ENCODE measurements at places on chromosomes 11 and 22.
A peak's percentile ranks its signal among the peaks of the same experiment; 100 is the strongest.

DNA sequence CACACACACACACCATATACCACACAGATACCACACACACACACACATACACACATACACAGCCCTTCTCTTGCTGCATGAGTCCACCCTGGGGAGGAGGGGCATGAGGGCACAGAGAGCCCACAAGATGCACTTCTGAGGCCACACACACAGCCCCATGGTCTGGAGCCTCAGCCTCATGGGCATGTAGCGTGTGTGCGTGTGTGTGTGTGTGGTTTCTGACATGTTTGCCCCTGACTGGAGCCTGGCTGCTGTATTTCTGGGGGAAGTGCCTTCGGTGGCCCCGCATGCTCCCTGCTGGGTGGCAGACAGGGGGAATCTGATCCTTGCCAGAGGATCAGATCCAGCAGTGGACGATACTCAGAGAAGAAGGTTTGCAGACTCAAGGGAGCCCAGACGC, 97.0 kb upstream of the PRR5 start:
- DNase-seq: no peak

DNA sequence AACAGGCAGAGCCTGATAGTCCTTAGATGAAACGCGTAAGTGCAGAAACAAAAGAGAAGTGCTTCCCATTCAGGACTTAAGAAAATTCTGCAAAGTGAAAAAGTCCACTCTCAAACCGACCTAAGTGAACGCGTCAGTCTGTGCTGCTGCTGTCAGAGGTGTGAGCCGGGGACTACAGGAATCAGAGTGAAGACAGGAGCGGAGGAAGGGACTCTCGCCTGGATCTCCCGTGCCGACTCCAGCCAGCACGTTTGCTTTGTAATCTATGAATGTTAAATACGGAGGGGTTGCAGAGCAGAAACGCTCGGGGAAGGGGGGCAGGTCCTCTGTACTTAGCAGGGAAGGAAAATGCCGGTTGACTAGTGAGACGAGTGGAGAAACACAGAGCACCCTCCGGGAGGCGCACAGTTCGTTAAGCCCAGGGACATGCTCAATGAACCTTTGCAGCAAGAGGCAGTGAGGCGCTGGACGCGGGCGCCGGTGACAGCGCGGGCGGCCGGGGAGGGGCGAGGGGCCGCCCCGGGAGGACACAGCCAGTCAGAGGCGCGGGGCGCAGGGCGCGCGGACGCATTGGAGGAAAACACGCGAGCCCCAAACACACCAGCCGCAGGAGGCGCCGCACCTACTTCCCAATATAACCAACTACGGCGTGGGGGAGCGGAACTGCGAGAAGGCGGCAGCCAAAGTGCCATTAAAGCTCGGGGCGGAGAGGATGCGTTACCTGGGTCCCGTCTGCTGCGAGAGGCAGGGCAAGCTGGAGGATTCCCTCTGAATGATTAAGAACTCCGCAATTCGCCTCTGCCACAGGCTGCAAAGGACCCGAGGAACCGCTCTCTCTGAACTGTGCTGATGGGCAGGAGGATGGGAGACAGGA, at the start of gene CNTN5:
TSS of gene CNTN5 (plus strand) at position 598 of the 874 bp plus-strand sequence.
- peak; percentile 9 for DNase-seq

- DNase-seq: peak; percentile 29
Measured at GRCh38 chr11:128862908-128863660, 4.0 kb downstream of the KCNJ1 start.

DNA sequence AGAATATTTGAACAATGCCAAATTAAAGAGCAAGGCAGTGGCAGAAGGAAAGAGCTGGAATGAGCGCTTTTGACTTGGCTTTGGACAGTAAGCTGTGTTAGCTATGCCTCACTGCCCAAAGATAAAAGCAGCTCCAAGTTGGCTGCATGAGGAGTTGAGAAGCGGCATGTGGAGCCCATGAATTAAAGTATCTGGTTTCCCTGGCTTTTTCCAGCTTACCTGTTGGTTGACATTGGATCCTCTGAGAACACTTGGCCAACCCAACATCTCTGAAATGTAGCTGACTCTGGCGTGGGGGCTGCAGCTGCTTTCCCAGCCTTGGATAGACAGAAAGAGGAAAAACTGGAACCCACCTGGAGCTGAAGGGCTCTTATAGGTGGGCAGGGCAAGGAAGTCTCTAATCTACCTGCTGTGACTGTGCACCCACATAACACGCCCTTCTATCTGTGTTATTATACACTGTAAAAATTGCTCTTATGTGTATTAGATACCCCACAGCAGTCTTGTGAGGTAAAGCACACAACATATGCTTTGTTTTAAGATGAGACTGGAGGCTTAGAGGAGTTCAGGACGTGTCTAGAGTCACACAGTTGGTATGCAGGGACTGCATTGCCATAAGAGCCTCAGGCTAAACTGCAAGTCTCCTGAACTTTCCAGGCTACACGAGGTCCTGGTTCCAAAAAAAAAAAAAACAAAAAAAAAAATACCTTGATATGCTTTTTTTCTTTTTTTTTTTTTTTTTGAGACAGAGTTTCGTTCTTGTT, 5.8 kb downstream of the UBASH3B start:
- DNase-seq: no peak

GRCh38 chr11:104380358-104380757, 216.4 kb upstream of the PDGFD start:
- no peak for DNase-seq

GRCh38 chr11:18193010-18193409, 20.4 kb downstream of the MRGPRX4 start:
- no peak for DNase-seq

DNA sequence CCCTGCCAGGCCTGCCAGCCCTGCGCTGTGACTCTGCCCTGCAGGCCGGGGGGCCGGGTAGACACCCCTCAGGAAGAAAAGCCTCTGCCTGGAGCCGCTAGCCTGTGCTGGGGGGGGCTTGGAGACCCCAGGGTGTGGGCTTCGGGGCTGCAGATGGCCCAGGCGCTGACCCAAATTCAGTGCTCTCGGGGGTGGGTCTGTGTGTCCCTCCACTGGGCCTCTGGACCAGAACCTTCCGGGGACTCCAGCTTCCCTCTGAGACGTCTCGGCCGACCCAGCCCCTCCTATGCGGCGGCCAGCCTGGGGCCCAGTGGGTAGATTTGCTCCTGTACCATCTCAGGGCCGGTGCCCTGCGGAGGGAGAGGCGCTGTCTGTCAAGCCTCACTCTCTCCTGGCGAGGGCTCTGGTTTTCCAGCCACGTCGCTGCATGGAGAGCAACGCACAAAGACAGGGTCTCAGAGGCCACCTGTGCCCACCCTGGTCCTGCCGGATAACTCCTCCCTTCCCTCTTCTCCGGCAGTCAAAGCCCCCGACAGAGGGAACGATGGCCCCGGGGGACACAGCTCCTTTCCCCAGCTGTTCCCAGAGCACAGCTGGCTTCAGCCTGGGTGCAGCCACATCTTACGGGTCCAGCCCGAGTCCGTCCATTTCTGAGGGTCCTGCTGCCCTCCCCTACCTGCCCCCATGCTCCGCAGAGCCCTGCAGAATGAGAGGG, 40.1 kb upstream of the TOLLIP start:
- no peak for DNase-seq

- DNase-seq: no peak
Measured at GRCh38 chr22:24180316-24181087, 785 bp upstream of the SUSD2 start.

GRCh38 chr22:36027935-36028645, 534 bp downstream of the RBFOX2 start:
- DNase-seq: no peak

DNA sequence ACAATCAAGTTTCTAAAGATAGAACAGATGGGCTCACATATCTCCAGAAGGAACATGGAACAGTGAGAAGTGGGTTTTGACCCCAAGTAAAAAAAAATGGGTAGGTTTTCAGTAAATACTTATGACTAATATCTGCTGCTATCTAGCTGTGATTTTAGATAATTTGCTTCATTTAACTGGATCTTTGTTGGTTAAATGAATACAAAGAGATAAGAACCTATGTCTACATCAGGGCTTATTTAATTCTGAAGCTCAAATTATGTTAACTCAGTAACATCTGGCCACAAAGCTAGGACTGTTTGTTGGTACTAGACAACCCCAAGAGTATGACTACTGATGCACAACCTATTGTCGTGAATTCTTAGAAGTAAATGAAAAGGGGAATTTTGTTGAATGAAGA, 144.4 kb upstream of the SESN3 start:
- DNase-seq: no peak

DNA sequence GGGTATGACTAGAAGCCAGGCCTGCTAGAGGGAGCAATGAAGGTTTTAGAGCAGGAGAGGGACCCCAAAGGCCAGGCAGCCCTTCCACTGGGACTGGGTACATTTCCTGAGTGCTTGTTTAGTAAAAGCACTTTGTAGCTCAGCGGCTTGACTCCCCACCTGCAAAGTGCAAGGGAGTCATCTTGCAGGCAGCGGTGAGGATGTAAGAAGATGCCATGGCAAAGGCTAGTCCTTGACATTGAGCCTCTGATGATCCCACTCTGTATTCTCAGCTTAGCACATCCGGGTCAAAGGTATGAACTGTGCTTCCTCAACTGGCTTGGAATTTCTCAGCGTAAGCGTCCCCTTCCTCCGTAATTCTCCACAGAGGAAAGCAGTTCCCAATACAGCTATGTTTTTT, 3.1 kb upstream of the UBE2L3 start:
- no peak for DNase-seq

- no peak for DNase-seq
Measured at GRCh38 chr11:134539285-134539684, 127.2 kb upstream of the B3GAT1 start.

DNA sequence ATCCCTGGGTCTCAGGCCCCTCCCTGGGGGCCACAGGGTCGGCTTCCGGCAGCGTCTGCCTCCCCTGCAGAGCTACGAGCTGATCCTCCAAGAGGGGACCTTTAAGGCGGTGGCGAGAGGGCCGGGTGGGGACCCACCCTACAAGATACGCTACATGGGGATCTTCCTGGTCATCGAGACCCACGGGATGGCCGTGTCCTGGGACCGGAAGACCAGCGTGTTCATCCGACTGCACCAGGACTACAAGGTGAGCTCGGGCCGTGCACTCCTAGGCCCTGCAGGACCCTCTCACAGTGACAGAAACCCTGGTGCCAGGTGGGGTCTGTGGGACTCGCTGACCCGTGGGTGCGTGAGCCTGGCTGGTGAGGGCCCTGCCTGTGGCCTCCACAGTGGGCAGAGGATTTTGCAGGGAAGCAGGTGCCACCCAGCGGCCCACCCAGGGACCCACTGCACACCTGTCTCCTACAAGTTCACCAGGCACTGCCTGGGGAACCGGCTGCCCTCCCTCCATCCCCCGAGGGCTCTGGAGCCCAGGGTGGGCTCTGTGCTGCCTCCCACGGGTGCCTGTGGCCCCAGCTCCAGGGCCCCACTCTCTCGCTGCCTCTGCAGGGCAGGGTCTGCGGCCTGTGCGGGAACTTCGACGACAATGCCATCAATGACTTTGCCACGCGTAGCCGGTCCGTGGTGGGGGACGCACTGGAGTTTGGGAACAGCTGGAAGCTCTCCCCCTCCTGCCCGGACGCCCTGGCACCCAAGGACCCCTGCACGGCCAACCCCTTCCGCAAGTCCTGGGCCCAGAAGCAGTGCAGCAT, 13.7 kb downstream of the MUC5B start:
- no peak for DNase-seq

- DNase-seq: no peak
Measured at GRCh38 chr11:75873417-75874221, 58.6 kb downstream of the UVRAG start.

DNA sequence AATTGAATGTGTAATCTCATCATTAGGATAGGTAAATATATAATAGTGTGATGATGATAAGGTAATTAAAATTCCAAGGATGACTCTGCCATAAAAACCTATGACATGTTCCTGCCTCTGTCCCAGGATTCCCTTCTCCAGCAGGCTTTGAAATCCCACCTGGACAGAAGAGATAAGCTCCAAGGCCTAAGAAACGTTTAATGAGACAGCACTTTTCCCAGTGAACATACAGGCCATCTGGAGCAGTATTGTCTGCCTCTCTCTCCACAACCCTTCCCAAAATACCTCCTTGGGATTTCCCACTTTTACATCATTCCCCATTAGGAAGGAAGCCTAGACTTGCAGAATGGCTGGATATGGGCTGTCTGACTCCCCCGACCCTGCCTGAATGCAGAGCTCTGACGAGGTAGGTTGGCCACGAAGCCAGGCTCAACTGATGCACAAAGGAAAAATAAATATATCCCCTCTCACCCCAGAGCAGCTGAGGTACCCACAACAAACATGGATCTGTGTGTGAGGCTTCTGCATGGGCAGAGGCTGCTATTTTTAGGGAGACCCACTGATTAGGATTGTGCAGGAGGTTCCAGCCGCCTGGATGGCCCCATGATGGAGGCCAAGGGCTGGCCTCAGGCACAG, 71.0 kb downstream of the TMPRSS5 start:
- DNase-seq: no peak

DNA sequence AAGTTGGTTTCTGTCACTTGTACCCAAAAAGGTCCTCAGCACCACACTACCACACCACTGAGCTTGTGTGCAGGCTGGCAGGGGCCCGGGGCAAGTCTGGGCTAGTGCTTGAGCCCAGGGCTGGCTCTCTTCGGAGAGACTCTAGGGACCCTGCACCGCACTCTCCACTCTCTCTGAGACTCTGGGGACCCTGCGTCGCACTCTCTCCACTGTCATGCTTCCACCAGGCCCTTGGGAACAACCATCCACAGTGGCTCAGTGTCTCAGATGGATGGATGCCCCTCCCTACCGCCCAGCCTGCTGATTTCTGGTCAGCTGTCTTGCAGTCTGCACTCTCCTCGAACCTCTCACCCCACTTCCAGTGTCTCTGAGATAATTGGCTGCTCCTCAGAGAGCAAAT, 2.0 kb upstream of the SBF1 start:
- no peak for DNase-seq

- DNase-seq: no peak
Measured at GRCh38 chr22:48857202-48857805, 970.4 kb downstream of the BRD1 start.

DNA sequence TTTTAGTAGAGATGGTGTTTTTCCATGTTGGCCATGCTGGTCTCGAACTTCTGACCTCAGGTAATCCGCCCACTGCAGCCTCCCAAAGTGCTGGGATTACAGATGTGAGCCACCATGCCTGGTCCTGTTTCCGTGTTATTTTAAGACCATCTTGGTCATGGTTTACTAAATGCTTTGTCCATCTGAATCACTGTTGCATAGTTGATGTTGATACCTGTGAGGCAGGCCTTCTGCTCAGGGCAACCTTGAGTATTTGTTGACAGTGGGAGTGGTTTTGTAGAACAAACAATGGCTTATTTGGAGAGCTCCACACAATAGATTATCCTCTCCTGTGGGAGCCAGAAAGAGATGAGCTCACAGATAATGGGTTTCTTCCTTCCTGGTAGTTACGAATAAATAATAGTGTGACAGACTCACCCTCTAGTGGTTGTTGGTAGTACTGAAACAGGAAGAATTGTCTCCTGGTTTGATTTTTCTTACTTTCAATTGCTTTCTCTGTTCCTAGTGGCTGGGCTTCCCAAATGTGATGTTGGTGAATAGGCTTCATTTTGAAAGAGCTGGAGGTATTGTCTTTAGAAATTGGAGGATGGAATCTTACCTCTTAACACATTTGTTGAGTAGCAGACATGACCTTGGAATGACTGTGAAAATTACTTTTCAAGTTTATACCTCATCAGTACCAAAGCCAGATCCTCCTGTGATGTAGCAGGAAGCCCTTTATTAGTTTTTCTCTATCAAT, 39.0 kb downstream of the CTNND1 start:
- DNase-seq: peak; percentile 82

GRCh38 chr11:120354068-120354467, 17.9 kb downstream of the ARHGEF12 start:
- no peak for DNase-seq

- no peak for DNase-seq
Measured at GRCh38 chr11:120749395-120749794, 237.8 kb downstream of the GRIK4 start.

- DNase-seq: no peak
Measured at GRCh38 chr11:130243816-130244215, 70.9 kb downstream of the ZBTB44 start.

GRCh38 chr11:34036456-34036855, 15.1 kb upstream of the CAPRIN1 start:
- no peak for DNase-seq

Data from dermis microvascular lymphatic vessel endothelial cell (primary cell).